Activated CD4-positive, alpha-beta T cell treated with anti-CD3 and anti-CD28 coated beads, Interleukin-10, Interleukin-2, amounts not matched to agents 100 ng/mL and 50 ng/mL, durations not matched to agents 16 hours and 8 hours (primary cell): ENCODE measurements at places on chromosomes 2 and 18.

DNA sequence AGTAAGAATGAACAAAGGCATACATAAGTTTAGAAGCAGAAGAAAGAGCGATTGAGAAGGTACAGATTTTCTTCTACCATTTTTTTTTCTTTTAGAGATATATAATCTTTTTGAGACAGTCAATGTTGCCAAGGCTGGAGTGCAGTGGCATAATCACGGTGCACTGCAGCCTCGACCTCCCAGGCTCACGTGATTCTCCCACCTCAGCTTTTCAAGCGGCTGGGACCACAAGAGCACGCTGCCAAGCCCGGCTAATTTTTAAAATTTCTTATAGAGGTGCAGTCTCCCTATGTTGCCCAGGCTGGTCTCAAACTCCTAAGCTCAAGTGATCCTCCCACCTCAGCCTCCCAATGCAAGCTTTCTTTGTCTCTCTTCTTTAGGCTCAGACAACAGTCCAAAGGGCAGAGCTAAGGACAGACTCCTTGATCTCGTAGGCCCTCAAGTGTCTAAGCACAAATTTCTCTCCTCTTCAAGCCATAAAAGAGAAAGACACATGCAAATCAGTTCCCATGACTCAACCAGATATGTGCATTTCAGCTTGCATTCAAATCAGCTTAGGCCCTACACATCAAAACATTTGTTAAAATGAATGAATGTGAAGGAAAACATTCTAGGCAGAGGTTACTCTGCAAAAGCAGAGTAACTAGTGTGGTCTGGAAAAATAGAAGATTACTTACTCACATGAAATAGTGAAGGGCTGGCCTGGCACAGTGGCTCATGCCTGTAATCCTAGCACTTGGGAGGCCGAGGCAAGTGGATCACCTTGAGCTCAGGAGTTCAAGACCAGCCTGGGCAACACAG is 18.0 kb downstream of the ITSN2 start:
- no peak for DNase-seq

GRCh38 chr2:218754781-218755180 is 27.2 kb upstream of the CYP27A1 start:
- no peak for DNase-seq

DNA sequence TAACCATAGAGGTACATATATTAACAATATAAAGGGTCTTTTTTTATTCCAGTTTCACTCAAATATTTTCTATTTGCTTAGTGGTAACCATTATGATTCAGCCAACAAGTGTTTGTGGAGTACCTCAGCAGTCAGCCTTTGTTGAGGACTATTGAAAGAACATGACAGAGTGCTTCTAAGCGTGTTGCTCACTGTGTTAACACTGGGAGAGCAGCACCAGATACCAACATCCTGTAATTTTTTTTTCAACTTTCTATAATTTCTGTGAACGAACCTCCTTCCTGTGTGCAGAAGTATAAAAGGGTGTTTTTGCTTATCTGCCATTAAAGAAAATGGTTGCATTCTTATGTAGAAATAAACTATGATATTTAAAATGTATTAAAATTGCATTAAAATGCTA is 239.0 kb downstream of the PHLPP1 start:
- no peak for DNase-seq

DNA sequence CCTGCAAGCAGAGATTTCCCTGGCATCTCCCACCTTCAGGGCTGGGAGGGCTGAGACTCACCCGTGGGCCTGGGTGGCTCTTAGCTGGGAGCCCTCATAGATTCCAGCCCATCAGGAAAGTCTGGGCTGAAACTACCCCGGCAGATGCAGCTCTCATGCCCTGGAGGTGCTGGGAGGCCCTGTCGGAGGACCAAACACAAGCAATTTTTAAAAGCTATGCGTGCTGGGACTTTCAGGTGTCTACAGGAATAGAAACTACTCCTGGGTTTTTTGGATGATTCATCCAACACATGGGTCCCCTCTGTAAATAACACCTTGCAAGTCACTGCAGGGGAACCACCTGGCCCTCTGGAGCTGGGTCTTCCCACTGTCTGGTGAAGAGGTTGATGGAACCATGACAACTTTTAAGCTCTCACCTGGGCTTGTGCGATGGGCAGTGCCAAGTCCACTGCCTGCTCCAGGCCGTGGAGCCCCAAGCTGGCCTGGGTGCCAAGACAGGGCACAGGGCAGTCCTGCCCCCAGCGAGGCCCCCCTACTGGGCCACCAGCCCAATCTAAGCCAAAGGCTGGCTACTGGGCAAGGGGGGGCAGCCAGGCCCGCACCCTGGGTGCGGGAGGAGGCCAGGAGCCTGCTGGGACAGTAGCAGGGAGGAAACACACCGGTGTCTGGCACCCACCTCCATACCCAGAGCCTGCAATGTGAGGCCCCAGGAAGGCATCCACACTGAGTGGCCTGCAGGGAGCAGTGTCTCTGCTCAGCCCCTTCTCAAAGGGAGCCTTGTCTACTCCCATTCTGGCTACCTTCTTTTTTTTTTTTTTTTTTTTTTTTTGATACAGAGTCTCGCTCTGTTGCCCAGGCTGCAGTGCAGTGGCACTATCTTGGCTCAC is 1.1 kb upstream of the GPR55 start:
- peak; percentile 90 for DNase-seq

- no peak for DNase-seq
These were observed 74.8 kb downstream of the TCF4 start for GRCh38 chr18:55513161-55513560.
